Gastroesophageal sphincter (tissue), 4 donors: ENCODE measurements at places on chromosomes 2 and 18. TPM values are rescaled to one million over a fixed set of nuclear protein-coding genes. Genes with fewer than 3 reads are reported as not detected.

OSBPL6 gene
- 4.0 TPM for total RNA-seq

SH3RF3 gene
- 10.1 TPM for total RNA-seq

PDE1A gene
- 17.2 TPM for total RNA-seq

RBM44 gene
- 0.54 TPM for total RNA-seq

CTIF gene
- total RNA-seq = 45.6 TPM

TMEM169 gene
- total RNA-seq = not detected

KLHL14 gene
- 1.2 TPM for total RNA-seq

AFTPH gene
- total RNA-seq = 53.5 TPM

TCF23 gene
- not detected for total RNA-seq

CFC1 gene
- not detected for total RNA-seq

GAREM1 gene
- total RNA-seq = 8.2 TPM

DHRS9 gene
- total RNA-seq = not detected

PIAS2 gene
- 26.4 TPM for total RNA-seq

UGT1A4 gene
- 0.13 TPM for total RNA-seq

CIB4 gene
- total RNA-seq = not detected

RIT2 gene
- total RNA-seq = not detected

MAT2A gene
- 68.5 TPM for total RNA-seq

UPP2 gene
- not detected for total RNA-seq

CRYGD gene
- not detected for total RNA-seq

UGT1A1 gene
- total RNA-seq = not detected

HAAO gene
- total RNA-seq = 10.4 TPM

CKAP2L gene
- 1.8 TPM for total RNA-seq

LINC00305 gene
- total RNA-seq = not detected

C2orf15 gene
- 0.40 TPM for total RNA-seq

TGFBRAP1 gene
- total RNA-seq = 29.1 TPM

PFN4 gene
- total RNA-seq = not detected

INPP5D gene
- 10.7 TPM for total RNA-seq

ZSWIM2 gene
- total RNA-seq = not detected

ANKRD30BL gene
- not detected for total RNA-seq

FAM228A gene
- total RNA-seq = 1.6 TPM

ANKRD53 gene
- total RNA-seq = 1.0 TPM

FKBP7 gene
- total RNA-seq = 7.3 TPM

ATOH8 gene
- 79.5 TPM for total RNA-seq

SATB2 gene
- 4.2 TPM for total RNA-seq
